ENCODE measurements at places on chromosomes 2 and 18. TPM values are rescaled to one million over a fixed set of nuclear protein-coding genes. Genes with fewer than 3 reads are reported as not detected.

The DARS1 gene
- 57.6 TPM for total RNA-seq

The TEX44 gene
- total RNA-seq = not detected

The SERPINB12 gene
- total RNA-seq = not detected

The CYB5A gene
- total RNA-seq = 24.2 TPM

The ZNF396 gene
- total RNA-seq = 0.81 TPM

The GPD2 gene
- total RNA-seq = 17.2 TPM

The EEF1B2 gene
- total RNA-seq = 1,435 TPM

The IAH1 gene
- total RNA-seq = 27.7 TPM

The DYNC1I2 gene
- 42.8 TPM for total RNA-seq

The SKOR2 gene
- not detected for total RNA-seq

The LRRC30 gene
- total RNA-seq = not detected

The ZSWIM2 gene
- total RNA-seq = not detected

The STK36 gene
- 18.0 TPM for total RNA-seq

Data from hematopoietic multipotent progenitor cell (in vitro differentiated cells).